ENCODE measurements at places on chromosomes 13 and 19. TPM values are rescaled to one million over a fixed set of nuclear protein-coding genes. Genes with fewer than 3 reads are reported as not detected.

DNA sequence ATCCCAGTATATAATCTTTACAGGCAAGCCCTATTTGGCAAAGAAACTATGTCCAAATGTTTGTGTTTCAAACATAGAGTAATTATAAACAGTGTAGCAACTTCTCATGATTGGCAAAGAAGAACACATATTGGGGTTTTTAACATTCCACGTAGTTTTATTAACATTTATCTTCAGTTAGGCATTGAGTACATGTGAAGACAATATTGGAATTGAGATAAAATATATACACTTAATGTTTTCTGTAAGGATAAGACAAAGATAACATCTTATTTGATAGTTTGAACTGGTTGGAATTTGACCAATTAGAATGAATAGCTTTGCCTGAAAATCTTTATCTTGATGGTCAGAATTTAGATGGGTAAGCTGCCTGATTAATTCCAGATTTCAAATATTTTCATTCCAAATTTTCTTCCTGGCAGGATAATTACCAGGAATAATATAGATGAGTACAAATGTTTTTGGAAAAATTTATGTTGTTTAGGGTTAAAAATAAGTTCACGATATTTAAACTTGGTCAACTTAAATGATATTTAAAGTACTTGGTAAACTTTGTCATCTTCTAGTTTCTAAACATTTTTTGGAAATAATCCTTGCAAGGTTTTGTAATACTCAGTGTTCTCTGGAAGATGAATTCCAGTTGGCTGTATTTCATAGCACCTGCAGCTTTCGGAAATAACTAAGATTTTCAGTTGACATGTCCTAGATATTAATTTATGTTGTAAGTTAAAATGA lies 536.5 kb upstream of the SPRY2 start:
- no peak for DNase-seq

MIR17HG gene
- polyA plus RNA-seq: 0.53 TPM

DNA sequence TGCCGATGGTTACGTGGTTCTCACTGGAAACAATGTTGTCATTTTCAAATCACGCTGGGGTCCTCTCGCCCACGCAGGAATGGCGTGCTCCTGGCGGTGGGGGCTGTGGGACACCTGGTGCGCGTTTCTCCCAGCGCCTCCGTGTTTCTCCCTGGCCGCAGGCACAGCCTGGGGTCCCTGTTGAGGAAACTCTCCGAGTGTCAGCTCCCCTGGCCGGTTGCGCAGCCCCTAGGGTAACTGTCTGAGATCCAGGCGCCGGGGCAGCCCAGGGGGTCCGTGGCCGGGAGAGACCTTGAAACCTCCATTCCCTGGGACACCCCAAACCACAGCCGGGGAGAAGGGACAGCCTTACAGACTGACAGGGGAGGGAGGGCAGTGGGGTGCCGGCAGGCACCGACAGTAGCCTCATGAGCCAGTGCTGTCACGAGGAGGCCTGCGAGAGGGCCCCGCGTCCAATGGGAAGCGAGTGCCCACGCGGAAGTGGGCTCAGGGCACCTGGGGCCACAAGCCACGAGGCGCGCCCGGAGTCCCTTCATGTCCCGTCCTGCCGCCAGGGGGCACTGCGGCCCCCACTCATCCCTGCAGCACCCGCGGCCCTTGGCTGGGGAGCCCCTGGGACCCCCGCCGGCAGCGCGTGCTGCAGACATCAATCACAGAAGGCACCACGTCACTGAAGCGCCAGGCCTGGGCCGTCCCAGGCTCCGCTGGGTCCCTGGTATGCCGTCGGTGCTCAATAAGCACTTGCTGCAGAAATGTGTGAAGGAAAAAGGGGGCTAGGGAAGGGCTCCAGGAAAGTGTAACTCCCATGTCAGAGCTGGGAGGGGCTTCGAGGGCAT lies 9.5 kb downstream of the ADAMTSL5 start:
- no peak for DNase-seq

GRCh38 chr13:20198781-20199180 lies 6.0 kb upstream of the GJB2 start:
- no peak for DNase-seq

GSX1 gene
- polyA plus RNA-seq: not detected

KCNN4 gene
- polyA plus RNA-seq: 14.3 TPM
